ENCODE measurements at places on chromosomes 3 and 15.

DNA sequence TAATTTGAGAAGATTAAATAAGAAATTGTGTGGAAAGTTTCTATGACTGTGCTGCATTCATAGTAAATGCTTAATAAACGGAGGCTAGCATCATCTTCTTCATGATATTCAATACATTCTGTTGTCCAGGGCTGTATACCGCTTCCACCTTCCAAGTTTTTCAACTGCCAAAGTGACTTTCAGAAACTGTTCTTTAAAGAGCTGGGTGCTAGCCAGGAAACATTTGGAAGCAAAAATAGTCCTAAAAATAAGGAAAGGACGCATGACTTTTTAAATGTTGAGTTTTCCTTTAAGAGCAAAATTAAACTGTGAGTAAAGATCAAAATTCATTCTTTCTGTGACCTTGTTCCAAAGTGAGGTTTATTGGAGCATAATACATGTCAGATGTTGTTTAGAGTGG, 9.4 kb upstream of the ERC2 start:
- no peak for DNase-seq

DNA sequence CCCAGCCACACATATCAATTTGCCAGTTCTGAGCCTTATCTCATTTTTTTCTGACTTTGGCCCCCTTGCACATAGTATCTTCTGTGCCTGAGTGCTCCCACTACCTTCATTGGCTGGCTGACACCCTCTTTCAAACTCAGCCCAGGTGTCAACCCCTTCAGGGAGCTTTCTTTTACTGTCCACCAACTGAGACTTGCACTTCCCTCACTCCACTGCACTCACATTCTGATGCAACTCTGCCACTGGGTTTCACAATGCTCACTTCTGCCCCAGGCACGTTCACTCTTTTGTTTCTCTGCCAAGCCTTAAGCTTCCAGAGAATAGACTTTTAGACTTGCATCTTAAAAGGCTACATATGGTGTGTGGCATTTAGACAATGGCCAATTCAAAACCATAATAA, 101.5 kb upstream of the CBLB start:
- DNase-seq, result peak; percentile 2

- DNase-seq, result no peak
These were observed 64.2 kb upstream of the CFAP161 start for GRCh38 chr15:81069909-81070308.

- DNase-seq, result no peak
These were observed 65.5 kb upstream of the SLC7A14 start for GRCh38 chr3:170651260-170651845.

GRCh38 chr3:59372346-59372745, 322.5 kb upstream of the CFAP20DC start:
- no peak for DNase-seq

DNA sequence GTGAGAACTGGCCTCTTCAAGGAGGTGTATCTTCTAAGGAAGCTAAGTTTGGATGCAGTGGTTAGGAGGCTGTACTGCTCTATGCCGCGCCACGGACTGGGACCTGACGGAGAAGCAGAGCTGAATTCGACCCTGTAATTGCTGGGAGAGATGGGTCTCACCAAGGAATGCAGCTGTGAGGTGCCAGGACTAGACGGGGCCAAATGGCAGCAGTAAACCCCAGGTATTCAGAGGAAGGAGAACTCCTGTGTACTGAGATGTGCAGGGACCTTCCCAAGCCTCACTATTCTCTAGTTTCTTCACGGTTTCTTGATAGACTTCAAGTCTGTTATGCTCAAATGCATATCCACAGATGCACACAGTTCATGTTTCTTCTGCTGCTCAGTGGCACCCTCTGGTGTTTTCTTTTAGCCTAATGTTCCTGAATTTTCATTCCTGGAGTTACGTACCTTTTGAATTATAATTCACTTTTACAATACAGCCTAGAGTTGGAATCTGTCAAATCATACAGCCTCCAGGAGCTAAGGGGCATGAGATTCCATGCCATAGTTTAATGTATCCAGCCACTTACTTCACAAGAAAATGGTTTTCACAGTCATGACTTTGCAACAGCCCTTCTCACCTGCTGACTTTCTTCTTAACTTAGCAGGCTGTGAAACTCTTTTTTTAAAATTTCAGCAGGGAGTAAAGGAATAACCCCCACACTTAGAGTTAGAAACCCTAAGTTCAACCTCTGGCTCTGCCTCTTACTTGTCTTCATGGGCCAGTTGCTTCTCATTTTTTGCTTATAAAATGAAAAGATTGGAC, 61.8 kb downstream of the GLDN start:
- DNase-seq, result peak; percentile 5

- DNase-seq, result no peak
These were observed 24.4 kb upstream of the TRIM59 start for GRCh38 chr3:160473978-160474377.

DNA sequence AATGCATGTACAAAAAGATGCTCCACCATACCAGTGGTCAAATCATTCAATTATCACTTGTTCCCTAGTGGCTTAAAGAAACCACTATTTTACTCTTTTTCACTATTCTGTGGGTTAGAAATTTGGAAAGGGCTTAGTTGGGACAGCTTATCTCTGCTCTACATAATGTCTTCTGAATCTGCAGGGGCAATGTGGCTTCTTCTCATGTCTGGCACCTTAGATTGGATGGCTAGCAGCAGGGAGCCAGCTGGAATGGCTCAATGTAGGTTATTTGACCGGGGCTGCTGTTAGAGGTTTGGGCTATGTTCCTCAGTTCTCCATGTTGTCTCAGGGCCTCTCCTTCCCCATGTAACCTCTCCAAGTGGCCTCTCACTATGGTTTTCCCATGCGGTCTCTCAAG, 57.5 kb upstream of the EPHB1 start:
- peak; percentile 2 for DNase-seq

DNA sequence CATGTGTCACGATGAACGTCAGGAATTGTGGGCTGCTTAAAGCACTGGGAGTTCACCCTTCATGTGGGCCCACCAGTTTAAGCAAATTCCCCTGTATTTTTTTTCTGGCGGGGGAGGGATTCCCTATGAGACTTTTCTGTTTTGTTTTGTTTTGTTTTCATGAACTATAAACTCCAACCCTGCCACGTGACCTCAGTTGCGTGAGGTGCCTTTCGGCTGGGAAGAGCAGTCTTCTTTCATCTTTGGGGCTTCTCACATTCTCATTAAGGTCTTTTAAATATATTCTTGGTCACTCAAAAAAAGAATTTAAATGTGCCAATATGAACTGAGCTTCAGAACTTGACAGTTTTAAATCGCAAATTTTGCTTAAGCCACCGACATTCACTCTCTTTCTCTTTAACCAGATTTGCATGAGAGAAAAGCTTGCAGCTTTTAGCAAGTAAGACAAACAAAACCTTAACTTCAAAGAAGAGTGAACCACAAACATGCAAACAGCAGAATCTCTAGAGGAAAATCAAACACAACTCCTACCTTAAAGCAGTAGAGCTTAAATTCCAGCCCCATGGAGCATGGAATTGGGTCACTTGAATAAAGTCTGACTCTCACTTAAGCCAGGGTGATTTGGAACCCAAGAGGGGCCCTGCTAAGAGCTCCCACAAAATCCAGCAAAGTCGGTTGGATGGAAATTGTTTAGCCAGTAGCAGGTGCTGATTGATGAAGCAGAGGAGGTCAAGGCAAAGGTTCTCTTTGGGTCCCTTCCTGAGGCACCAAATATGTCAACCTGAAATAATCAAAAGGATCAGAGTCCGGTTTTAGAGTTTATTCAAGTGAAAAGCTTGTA, 699.8 kb upstream of the GBE1 start:
- DNase-seq, result no peak

DNA sequence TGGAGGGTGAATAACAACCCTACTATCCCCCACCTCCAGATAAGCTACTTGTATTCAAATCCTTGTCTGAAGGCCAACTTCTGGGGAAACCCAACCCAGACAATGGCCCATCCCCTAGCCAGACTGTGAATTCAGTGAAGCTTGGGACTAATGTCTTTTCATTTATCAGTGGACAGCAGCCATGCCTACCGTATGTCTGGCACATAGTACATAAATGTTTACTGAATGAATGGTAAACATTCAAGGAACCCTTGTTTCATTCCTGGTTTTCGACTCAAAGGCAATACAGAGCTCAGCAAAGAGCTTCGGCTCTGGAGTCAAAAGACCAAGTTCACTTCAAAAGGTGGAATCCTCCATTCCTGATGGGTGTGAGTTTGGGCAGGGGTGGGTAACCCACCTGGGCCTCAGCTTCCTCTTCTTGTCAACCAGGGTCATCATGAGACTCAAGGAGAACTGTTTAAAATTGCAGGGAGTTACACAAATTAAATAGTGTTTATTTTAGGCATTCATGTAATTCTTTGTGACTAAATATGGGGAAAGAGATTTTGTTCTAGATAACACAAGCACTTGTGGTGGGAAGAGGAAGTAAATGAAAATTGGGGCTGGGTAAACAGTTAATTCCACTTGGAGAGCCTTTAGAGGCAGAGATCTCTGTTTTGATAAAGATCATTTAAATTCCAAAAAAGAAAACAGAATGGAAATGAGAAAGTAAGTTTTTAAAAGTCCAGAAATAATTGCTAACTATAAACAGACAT, 303.7 kb upstream of the WNT5A start:
- no peak for DNase-seq

- no peak for DNase-seq
These were observed 33.0 kb downstream of the MBNL1 start for GRCh38 chr3:152301745-152302181.

- DNase-seq, result peak; percentile 75
These were observed 103.3 kb downstream of the SNRK start for GRCh38 chr3:43389388-43390254.

GRCh38 chr3:194431554-194431953, 32.5 kb upstream of the GP5 start:
- DNase-seq, result no peak

GRCh38 chr3:179148616-179149405, 654 bp downstream of the PIK3CA start:
- peak; percentile 54 for DNase-seq

DNA sequence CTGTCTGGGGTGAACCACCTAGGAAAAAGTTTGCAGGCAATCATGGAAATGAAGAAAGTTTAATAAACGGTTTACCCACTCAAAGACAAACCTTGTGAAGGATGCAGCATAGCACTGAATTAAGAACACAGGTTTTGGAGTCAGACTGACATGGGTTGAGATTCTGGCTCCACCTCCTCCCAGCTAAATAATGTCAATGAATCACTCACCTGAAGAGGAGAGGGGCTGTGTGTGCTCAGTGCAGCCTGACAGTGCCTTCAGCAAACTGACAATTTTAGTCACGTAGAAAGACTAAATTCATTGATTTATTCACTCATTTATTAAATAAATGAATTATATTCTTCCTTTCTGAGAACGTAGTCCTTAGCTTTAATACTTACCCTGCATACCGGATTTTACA, 18.9 kb downstream of the NR1I2 start:
- no peak for DNase-seq

- no peak for DNase-seq
These were observed 186.4 kb downstream of the FAM43A start for GRCh38 chr3:194871864-194872668.

DNA sequence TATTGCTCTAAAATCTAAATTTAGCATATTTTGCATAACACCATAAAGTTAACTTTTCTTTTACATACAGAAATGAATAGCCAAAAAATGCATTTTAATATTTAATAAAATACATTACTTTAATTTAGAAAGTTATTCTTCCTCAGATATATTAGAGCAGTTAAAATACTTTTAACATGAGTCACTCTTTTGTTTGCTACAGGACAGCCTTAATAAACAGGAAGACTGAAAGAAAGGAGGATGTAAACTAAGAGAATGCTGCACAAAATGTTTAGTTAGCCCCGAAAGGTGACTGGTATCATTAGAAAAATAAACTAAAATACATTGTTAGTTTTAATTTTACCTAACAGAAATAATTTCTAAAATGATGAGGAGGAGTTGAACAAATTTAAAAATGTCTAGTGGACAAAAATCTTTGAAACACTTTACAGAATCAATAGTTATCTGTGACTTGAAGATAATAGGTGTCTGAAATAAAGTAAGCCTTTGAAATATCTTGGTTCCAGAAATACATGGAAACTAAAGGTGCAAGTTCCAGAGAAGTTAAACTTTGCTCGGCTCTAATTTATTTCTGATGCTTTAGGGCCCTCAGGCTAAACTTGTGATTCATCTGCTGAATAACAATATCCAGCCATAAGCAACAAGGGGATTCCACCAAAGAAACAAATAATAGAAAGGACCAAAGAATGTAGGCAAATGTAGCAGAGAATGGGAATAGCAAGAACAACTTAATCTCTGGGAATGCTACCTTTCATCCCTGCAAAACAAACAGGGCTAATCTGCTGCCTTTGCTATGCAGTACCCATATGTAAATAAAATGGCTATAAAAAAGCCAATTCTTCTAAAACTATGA, 138.3 kb upstream of the UBP1 start:
- no peak for DNase-seq

DNA sequence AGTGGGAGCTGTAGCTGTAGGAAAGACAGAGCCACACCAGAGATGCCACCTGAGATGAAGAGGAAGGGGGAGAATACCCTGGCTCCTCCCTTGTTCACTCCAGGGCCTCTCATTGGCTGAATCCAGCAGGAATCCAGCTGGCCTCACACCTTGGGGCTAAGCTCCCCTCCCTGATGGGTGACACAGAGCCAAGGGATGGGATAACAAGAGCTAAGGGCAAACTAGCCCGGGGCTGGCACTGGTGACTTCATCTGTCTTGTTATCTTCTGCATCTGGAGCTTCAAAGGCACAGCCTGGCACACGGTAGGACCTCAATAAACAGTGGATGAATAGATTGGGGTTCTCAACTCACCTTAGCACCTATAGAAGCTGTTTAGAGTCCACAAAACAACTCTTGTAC, 13.8 kb upstream of the GATA2 start:
- DNase-seq, result no peak

DNA sequence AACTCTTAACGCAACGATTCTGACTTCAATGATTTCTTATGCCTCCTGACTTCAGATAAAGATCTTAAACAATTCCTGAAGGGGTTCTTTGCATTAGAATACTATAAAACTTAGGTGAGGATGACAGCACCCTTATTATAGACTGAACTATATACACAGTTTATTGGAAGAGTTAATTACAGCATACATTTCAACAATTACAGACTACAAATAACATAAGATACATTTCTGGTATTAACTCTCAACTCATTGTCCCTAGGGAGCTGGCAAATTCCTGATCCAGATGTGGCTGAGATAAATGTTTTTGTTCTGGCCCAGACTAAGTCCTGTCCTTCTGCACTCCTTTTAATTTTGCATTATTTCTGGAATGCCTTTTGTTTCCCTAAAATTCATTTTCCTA, 155.5 kb upstream of the TMC3 start:
- DNase-seq, result no peak

DNA sequence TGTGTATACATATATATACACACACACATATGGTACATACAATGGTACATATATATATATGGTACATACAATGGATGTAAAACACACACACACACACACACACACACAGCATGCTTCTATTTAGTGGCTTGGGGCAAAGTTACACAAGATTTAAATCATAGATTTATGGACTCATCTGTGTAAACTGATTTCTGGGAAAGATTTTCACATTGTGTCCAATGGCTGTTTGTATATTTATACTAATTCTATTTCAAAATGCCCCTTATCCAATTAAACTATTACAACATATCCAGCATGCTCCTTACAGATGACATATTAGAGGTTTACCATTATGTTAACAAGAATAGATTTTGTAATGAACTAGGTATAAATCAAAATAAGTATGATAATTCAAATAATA, 94.9 kb downstream of the ANO10 start:
- DNase-seq, result no peak

- DNase-seq, result no peak
These were observed 36.0 kb downstream of the RAB27A start for GRCh38 chr15:55253580-55253979.
